Naive thymus-derived CD8-positive, alpha-beta T cell (primary cell): ENCODE measurements at places on chromosomes 3 and 15. TPM values are rescaled to one million over a fixed set of nuclear protein-coding genes. Genes with fewer than 3 reads are reported as not detected.

The SNX22 gene
- total RNA-seq: 4.4 TPM

The ARL14 gene
- total RNA-seq: not detected

The IRAK2 gene
- total RNA-seq: 4.3 TPM

GRCh38 chr3:12487336-12487735 lies 3.1 kb downstream of the TSEN2 start:
- no peak for DNase-seq

- DNase-seq: no peak
Measured at GRCh38 chr3:34005886-34006285, 207.5 kb downstream of the PDCD6IP start.

- DNase-seq: no peak
Measured at GRCh38 chr3:2929574-2929973, 180.6 kb downstream of the IL5RA start.

GRCh38 chr15:93954985-93955571 lies 276.3 kb upstream of the MCTP2 start:
- no peak for DNase-seq

DNA sequence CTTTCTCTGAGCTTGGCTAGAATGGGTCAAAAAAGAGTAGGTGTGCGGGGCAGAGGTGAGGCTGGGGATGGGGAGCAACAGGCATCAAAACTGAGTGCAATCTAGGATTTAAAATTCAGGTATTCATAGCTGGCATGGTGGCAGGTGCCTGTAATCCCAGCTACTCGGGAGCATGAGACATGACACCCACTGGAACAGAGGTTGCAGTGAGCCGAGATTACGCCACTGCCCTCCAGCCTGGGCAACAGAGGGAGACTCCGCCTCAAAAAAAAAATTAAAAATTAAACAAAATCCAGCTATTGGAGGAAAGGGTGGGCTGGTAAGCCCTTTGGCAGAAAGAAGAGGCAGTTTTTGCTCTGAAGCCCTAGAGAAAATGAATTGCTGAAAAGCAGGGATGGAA lies 485.8 kb upstream of the PROK2 start:
- no peak for DNase-seq

DNA sequence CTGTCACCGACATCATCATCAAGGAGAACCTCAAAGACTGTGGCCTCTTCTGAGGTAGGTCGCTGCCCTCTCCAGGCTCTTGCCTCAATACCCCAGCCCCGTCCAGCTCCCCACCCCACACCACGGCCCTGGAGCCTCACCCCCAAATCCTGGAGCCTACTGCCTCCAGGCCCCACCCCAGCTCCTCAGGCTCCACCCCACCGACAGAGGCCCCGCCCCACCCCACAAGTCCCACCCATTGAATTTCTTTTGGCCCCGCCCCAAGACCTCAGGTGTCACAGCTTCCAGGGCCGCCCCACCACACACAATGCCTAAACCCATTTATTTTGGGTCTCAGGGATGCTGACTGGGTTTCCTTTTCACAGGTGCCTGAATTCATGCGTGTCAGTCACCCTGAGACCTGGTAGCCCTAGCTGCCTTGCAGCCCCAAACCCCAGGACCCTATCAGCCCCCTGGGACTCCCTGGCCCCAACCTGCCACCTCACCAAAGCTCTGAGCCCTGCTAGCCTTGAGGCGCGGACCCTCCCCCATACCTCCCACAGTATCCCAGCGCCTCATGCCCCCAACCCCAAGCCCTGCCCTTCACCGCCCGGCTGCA lies 3.6 kb downstream of the GNAT1 start:
- no peak for DNase-seq

DNA sequence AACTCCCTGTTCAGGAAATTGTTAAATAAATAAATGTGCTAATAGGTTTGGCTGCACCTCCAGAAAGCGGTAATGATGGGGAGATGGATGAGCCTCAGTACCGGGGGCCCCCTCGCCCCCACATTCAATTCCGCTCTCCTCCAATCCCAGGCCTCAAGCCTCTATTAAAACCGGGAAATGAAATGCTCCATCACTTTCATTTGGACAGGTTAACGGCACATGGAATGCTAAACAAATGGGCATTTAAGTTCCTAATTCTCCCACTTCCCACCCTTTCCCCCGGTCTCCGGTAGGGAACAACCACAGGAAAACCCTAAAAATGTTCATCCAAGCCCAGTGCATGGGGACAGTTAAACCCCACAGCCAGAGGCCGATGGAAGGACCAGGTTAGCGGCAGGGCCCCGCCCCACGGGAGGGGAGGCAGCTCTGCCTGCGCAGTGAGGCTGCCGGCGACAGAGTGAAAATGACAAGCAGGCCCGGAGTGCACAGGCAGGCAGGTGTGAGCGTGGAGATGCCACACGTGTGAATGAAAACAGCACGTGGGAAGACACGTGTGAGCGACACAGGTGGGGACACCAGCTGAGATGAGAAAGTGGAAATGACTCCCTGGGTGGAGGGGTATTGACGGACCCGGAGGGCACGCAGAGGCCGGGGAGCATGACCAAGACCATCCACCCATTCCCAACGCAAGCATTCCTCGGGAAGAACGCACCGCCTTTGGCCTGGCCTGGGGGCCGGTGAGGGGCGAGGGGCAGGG lies 28.1 kb downstream of the RNU5B-1 start:
- no peak for DNase-seq

DNA sequence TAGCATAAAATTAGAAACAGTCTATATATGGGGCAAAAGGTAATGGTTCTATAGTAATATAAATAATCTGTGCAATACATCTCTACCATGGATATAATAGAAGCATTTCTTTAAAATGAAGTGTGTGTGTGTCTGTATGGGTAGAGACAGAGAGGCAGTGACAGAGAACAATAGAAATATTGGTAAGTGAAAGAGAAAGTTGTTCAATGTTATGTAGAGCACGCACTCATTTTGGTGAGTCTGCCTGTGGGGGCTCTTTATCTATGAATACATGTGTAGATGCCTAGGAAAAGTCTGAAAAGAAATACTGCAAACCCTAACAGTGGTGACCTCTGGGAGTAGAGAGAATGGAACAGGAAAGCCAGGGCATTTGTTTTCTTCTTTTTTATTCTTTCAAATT lies 182.6 kb downstream of the STAC start:
- no peak for DNase-seq

DNA sequence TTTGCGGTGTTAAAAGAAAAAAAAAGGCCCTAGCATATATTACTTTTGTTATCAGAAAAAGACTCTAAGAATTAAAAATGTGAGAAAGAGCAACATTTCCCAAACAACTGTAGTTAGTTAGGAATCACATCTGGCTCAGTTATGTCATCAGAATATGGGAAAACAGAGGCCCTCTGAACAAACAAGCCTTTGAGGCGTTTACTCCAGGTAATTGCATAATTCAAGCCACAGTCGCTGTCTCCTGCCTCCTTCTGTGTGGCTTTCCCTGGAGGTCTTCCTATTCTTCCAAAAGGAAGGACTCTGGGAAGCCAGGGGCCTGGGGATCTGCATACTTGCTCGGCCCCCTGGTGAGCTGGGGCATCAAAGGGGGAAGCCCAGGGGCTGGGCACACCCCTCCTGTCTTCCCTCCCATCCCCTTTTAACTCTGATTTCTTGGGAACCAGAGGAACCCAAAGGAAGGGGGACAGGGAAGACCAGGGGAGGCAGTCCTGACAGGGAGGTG lies 3.7 kb upstream of the FAM107A start:
- DNase-seq: no peak

DNA sequence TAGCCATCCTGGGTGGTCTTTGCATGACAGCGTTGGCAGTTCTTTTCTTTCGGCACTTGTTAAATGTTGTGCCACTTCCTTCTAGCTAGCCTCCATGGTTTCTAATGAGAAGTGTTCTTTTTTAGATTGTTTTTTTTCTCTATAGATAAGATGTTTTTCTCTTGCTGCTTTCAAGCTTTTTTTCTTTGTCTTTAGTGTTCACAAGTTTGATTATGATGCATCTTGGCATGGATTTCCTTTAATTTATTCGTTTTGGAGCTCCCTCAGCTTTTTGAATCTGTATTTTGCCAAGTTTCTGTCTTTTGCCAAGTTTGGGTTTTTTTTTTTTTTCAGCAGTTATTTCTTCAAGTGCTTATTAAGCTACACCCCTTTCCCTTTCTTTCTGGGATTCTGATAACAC lies 53.1 kb downstream of the TM2D3 start:
- DNase-seq: no peak

GRCh38 chr3:13078163-13078905 lies 5.1 kb upstream of the IQSEC1 start:
- no peak for DNase-seq

- no peak for DNase-seq
Measured at GRCh38 chr15:38516626-38517025, 48.0 kb downstream of the RASGRP1 start.

- no peak for DNase-seq
Measured at GRCh38 chr15:31269816-31270575, 56.6 kb upstream of the KLF13 start.

- no peak for DNase-seq
Measured at GRCh38 chr3:37964716-37965115, 25.9 kb upstream of the VILL start.
